Stimulated activated naive CD8-positive, alpha-beta T cell treated with anti-CD3 and anti-CD28 coated beads, Interleukin-15, amount 100 ng/mL, for 72 hours (primary cell): ENCODE measurements at places on chromosomes 6 and 20.

DNA sequence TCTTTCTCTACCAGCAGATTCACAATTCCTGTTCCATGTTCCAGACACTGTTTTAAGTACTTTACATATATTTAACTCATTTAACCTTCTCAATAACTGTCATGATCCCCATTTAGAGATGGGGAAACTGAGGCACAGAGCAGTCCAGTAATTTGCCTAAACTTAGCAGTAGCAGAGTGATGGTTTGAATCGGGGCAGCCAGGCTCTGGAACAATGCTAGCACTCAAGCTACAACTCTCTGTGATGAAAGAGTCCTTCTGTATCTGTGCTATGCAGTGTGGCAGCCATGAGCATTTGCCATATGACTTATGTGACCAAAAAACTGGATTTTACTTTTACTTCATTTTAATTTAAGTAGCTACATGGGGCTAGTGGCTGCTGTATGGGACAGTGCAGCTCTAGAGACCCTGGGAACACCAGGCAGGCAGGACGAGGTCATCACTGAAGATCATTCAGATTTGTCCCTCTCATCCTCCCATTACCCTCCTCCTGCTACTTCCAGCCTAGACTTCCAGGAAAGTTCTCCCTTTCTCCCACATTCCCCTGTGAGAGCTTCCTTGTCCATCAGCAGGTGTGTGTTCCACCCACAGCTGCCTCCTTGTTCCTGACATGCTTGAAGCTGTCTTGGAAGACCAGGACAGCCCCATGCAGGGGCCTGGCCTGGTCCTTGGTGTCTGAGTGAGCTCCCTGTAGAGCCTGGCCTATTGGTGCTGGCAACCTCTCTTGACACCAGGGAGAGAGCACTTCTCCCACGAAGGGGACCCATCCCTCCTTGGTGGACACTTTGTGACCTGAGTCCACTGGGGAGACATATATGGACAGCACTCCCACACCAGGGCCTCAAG, 157.0 kb downstream of the MRPL14 start:
- DNase-seq: no peak

GRCh38 chr6:110573136-110573535, 96.7 kb upstream of the SLC22A16 start:
- no peak for DNase-seq

- DNase-seq: no peak
These were observed 109.9 kb downstream of the NOL4L start for GRCh38 chr20:32474967-32475811.

- peak; percentile 50 for DNase-seq
These were observed 20.2 kb upstream of the GJE1 start for GRCh38 chr6:142112451-142113061.

DNA sequence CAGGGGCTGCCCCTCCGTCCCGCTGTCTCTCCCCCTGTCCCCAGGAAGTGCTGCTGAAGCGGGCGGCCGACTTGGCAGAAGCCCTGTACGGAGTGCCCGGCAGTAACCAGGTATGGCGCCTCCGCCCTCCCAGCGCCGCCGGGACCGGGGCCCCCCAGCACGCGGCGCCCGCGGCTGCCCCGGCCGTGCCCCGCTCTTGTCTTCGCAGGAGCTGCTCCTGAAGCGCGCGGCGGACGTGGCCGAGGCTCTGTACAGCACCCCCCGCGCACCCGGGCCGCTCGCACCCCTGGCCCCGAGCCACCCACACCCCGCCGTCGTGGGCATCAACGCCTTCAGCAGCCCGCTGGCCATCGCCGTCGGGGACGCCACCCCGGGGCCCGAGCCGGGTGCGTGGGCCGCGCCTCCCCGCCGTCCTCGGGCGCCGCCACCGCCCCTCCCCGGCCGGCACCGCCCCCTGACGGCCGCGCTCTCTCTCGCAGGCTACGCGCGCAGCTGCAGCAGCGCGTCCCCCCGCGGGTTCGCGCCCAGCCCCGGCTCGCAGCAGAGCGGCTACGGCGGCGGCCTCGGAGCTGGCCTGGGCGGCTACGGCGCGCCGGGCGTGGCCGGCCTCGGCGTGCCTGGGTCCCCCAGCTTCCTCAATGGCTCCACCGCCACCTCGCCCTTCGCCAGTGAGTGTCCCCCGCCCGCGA, 48.4 kb downstream of the CPXM1 start:
- DNase-seq: peak; percentile 57

DNA sequence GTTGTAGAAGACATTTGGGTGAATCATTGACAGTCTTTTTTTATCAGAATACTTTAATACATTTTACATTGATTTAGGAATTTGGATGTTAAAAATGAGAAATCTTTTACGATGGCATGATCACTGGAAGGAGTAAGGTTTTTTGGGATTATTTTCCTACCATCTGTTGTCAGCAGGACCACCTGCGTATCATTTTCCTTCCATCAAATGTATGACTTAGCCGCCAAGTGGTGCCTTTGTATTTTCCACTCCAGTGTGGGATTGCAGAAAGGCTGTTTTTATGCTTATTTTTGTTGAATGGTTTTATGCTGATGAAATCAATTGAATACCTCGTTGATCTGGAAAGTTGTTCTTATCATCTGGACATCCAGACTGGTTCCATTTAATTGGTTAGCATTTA, 35.8 kb downstream of the AKAP12 start:
- DNase-seq: no peak

DNA sequence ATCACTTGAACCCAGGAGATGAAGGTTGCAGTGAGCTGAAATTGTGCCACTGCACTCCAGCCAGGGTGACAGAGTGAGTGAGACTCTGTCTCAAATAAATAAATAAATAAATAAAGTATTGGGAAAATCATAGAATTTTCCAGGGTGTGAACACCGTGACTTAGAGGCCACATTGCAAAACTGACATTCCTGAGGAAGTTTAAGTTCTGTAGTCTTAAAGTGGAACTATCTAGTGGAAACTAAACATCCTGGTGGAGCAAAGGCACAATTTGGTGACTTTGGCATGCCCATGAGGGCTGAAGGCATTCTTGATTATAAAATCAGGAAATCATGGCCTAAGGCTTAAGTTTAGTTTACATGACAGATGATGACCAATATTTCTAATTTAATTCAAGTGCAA, 32.7 kb upstream of the MCM3 start:
- no peak for DNase-seq

GRCh38 chr6:119799596-119800509, 450.3 kb upstream of the MAN1A1 start:
- DNase-seq: no peak

DNA sequence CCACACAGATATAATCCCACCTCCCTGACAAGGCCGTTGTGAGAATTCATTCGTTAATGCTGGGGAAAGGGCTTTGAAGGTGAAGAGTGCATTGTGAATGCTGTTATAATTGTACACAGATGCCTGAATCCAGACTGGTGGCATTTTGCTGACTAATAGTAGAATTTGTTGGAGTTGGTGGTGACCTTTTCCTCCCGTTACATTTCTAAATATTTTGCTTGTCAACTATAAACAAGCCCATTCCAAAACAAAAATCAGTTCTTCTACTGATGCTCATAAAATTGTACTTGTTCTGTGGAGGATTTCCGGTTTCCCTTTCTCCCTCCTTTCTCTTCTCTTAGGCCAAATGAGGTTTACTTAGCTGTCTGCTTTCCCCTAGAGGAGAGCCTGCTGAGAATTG, 253.1 kb upstream of the SUPT3H start:
- no peak for DNase-seq

- no peak for DNase-seq
These were observed 160.3 kb downstream of the BMP7 start for GRCh38 chr20:57106030-57106682.
